ENCODE measurements at places on chromosomes 6 and 20.
A peak's percentile ranks its signal among the peaks of the same experiment; 100 is the strongest.

GRCh38 chr6:72363844-72364740 lies 257.8 kb upstream of the KCNQ5 start:
- no peak for DNase-seq

GRCh38 chr20:57456116-57456515 lies 64.9 kb downstream of the RBM38 start:
- DNase-seq: no peak

GRCh38 chr6:107116931-107117330 lies 1.6 kb upstream of the BEND3 start:
- DNase-seq: no peak

DNA sequence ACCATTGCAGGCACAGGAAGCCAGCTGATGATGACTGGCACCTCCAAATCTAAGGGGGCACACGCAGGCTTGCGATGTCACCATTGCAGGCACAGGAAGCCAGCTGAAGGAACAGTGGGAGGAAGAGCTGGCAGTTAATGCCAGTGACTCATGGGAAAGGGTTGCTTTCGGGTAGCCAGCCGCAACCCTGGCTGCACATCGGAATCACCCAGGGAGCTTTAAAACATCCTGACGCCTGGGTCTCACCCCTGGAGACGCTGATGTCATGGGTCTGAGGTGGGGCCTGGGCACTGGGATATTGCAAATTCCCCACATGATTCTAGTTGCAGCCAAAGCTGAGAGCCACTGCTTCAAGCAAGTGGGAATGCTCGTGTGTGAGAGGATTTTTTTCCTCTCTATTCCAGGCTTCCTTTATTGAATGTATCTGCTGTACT lies 16.1 kb upstream of the CCN6 start:
- DNase-seq: no peak

- no peak for DNase-seq
Observed at GRCh38 chr6:136822046-136822375, 381 bp upstream of the PEX7 start.

- peak; percentile 35 for DNase-seq
Observed at GRCh38 chr20:48897305-48898010, 24.1 kb upstream of the ARFGEF2 start.

DNA sequence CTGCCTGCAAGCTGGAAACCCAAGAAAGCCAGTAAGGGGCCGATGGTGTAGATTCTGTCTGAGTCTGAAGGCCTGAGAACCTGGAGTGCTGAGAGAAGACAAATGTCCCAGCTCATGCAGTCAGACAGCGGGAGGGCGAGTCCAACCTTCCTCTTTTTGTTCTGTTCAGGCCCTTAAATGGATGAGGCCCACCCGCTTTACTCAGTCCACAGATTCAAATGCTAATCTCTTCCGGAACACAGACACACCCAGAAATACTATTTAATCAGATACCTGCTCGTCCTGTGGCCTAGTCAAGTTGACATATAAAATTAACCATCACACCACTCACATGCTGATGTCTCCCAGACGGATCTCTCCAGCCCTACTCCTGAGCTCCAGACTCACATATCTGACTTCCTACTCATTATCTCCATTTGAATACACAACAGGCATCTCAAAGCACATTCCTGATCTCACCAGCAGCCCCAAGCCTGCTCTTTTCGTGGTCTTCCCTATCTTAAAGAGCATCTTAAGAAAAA lies 26.7 kb upstream of the SRC start:
- DNase-seq: no peak

- no peak for DNase-seq
Observed at GRCh38 chr20:64168381-64169090, 4.3 kb downstream of the MYT1 start.
